Caki2 (cell line): ENCODE measurements at places on chromosomes 2 and 18. TPM values are rescaled to one million over a fixed set of nuclear protein-coding genes. Genes with fewer than 3 reads are reported as not detected.
A peak's percentile ranks its signal among the peaks of the same experiment; 100 is the strongest.

Gene IL1RL2
- not detected in 2 replicates for total RNA-seq

Gene LYPD1
- total RNA-seq, result 280 and 308 TPM in 2 replicates

Gene FAM237A
- not detected in 2 replicates for total RNA-seq

Gene CHCHD5
- 26.0 and 36.0 TPM in 2 replicates for total RNA-seq

Gene TDRD15
- total RNA-seq, result not detected in 2 replicates

Gene HOXD4
- 0.17 TPM in 1 of 2 replicates, not detected in the other for total RNA-seq

Gene C2orf80
- not detected in 2 replicates for total RNA-seq

Gene UGT1A4
- total RNA-seq, result 0.10 and 3.3 TPM in 2 replicates

- DNase-seq, result no peak
These were observed 360.4 kb upstream of the DSEL start for GRCh38 chr18:67876871-67877270.

DNA sequence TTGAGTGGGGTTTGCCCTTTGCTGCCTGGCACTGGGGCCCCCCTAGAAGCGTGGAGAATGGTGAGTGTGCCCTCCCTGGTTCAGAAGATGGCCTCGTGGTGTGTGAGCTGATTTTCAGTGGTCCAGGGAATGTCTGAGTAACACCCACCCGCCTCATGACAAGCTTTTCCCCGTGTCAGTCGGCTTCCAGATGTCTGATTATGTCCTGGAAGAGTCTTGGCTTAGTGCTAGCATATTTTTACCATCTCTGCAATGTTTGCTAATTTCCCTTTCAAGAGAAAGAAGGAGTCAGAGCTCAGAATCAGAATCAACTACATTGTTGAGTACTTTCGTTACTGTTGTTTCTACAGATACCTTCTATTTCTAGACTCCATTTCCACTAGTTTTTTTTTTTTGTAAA, 214.7 kb downstream of the SEPTIN10 start:
- DNase-seq, result no peak

DNA sequence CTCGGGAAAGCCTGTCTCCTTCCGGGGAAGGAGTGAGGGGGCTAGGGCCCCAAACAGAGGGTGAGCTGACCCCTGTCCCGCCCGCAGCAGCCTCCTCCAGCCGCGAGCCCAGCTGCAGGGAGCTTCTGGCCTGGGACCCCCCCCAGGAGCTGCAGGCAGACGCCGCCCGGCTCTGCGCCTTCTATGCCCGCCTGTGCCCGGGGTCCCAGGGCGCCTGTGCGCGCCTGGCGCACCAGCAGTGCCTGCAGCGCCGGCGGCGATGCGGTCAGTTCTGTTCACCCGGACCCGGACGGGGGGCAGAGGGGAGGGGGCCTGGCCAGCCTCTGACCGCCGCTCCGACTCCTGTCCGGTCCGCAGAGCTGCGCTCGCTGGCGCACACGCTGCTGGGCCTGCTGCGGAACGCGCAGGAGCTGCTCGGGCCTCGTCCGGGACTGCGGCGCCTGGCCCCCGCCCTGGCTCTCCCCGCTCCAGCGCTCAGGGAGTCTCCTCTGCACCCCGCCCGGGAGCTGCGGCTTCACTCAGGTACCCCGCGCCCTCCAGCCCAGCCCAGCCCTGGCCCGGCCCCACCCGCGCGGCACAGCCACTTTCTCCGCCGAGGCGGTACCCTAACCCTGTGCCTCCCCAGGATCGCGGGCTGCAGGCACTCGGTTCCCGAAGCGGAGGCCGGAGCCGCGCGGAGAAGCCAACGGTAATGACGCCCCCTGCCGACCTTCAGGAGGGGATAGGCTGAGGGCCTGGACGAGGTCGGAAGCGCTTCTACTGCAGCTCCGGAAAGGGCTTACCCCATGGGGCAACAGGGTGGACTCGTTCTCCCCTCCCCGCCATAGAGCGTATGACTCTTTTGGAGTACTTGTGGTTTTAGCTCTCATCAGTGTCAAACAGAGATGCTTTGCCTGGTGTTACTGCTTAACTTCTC, 2.0 kb upstream of the CHRND start:
- peak; percentile 14 for DNase-seq

GRCh38 chr2:34646901-34647300, 1047.8 kb upstream of the FAM98A start:
- DNase-seq, result no peak

DNA sequence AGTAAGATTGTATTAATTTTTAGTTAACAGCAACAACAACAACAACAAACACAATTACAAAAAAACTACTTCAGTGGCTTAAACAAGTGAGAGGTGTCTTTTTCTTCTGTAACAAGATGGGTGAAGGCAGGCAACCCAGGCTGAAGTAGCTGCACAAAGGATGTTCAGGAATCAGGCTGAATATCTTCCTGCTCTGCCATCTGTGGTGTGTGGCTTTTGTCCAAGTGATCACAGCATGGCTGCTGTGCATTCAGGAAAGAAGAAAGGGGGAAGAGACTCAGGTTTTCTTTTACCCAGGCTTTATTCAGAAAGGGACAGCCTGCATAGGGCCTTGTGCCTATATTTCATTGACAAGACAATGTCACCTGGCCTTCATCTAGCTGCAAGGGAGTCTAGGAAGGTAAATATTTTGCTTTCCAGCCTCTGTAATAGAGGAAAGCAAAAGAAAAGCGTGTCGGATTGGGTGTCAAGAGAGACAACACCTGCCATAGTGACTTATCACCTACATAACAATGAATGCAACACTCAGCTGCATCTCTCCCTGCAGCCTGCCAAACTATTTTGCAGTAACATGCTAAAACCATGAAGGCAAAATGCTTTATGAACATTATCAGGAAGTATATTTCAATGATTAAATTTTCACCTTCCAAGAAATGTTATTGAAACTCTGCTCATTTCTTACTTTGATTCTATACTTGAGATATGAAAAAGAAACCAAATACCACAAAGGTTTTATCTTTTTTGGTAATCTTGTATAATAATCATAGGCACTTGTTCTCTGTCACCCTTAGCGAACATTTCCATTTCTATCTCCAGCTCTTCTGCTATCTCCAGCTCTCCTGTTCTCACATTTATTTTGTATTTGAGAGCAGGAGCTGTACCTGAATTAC, 14.6 kb downstream of the G6PC2 start:
- DNase-seq, result no peak

GRCh38 chr18:56711708-56712445, 60.7 kb downstream of the WDR7 start:
- no peak for DNase-seq

DNA sequence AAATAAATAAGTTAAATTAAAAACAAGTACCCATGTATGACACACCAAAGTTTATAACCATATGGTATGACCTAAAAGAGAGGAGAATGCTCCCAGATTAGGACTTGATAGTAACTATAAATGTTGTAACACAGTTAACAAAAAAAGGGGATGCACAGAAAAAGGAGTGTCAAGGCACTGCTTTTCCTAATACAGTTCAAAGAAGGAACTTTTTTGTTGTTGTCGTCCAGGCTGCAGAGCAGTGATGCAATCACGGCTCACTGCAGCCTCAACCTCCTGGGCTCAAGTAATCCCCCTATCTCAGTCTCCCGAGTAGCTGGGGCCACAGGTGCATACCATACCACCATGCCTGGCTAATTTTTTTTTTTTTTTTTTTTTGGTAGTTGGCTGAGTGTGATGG, 2.7 kb downstream of the NARS1 start:
- DNase-seq, result no peak

- DNase-seq, result no peak
These were observed 228.3 kb downstream of the MYCN start for GRCh38 chr2:16168506-16169264.

DNA sequence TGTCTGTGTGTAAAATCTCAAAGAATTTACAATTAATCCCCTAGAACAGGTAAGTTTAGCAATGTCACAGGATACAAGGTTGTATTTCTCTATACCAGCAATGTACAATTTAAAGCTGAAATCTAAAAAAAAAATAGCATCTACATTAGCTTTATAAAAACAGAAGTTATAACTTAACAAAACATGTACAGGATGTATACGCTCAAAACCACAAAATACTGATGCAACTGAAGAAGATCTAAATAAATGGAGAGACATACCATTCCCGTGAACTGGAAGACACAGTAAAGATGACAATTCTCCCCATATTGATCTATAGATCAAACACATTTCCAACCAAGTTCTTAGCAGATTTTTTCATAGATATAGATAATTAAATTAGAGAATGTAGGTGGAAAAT, 17.5 kb upstream of the RANBP2 start:
- no peak for DNase-seq

DNA sequence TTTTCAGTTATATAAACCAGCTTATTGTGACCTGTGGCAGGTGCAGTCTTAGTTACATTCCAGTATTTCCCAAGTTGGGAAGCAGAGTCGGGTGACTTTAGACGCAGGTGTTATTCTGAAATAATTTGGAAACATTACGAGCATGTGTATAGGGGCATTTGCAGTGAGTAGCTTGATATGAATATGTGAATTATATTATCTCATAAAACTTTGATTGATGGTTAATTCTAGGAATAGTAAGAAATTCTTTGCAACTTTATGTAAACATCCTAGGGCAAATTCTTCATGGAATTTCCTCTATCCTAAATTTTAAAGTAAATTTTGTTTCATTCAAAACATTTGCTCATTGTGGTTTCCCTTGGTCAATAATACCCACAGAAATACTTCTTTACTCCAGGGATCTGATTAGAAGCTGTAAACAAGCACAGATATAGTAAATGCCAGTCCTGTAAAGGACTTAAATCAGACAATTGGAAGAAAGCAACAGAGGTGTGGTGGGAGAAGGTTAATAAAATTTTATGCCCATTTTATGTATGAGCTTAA, 580.6 kb upstream of the CDH2 start:
- DNase-seq, result no peak

DNA sequence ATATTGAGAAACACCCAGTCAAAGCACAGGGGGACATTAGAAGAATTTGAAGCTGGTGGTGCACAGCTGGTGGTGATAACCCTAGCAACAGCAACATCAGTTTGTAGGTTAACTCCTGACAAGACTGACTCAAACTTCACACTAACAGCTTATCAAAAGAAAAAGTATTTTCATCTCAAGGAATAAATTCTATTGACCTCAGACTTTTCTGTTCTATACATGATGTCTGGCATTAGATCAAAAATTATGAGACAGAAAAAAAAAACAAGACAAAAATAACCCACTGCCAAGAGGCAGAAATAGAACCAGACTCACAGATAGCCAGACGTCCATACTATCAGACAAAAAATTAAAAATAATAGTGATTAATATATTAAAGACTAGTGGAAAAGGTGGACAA, 126.1 kb downstream of the COL6A3 start:
- DNase-seq, result no peak
